MCF 10A (cell line): ENCODE measurements at places on chromosomes 12 and 14. TPM values are rescaled to one million over a fixed set of nuclear protein-coding genes. Genes with fewer than 3 reads are reported as not detected.

The TAS2R8 gene
- not detected in 2 replicates for total RNA-seq

DNA sequence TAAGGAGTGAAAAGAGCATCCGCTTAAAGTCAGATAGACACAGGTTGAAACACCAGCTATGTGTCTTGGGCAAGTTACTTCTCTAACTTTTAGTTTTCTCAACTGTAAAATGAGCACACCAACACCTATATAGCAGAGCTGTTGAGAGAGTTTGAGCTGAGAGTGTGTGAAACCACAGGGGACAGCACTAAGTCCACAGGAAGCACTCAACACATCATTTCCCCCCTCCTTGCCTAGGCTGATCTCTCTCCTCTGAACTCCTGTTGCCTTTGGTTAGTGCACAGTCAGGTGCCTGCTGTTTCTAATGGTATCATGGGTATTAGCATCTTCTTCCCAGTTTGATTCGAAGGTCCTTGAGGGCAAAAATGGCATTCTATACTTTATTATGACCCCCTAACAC, 176.7 kb downstream of the DPF3 start:
- no peaks in the 10 kb centered on the region for H3K27me3 ChIP-seq
- no peak overlapping the region for H3K4me3 ChIP-seq
- no peak for DNase-seq
- H3K36me3 ChIP-seq: no peaks in the 10 kb centered on the region

DNA sequence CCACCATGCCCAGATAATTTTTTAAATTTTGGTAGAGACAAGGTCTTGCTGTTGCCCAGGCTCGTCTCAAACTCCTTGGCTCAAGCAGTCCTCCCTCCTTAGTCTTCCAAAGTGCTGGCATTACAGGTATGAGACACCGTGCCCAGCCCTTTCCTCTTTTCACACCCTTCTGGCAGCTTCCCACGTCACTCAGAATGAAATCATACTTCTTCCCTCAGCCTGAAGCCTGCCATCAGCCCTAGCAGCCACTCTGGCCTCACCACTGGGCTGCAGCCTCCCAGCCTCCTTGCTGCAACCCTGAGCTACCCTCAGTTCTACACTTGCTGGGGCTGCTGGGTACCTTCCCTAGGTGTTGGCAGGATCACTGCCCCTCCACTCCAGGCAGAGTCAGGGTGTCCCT, 18.2 kb downstream of the ANKRD9 start:
- H3K4me1 ChIP-seq: peaks cover 7% of the 10 kb centered on the region
- H3K27ac ChIP-seq: peak overlapping the region; percentile 57
- H3K4me3 ChIP-seq: no peak overlapping the region
- H3K27me3 ChIP-seq: no peaks in the 10 kb centered on the region
- H3K36me3 ChIP-seq: peaks cover 7% of the 10 kb centered on the region
- DNase-seq: peak; percentile 33

GRCh38 chr12:82593143-82593542, 93.6 kb upstream of the TMTC2 start:
- H3K27me3 ChIP-seq: no peaks in the 10 kb centered on the region
- no peak overlapping the region for H3K4me3 ChIP-seq
- H3K36me3 ChIP-seq: no peaks in the 10 kb centered on the region
- no peak for DNase-seq
- H3K27ac ChIP-seq: no peak overlapping the region

- no peaks in the 10 kb centered on the region for H3K27me3 ChIP-seq
- H3K4me1 ChIP-seq: peaks cover 35% of the 10 kb centered on the region
- no peak for DNase-seq
Observed at GRCh38 chr12:124770728-124771127, 92.9 kb downstream of the SCARB1 start.

DNA sequence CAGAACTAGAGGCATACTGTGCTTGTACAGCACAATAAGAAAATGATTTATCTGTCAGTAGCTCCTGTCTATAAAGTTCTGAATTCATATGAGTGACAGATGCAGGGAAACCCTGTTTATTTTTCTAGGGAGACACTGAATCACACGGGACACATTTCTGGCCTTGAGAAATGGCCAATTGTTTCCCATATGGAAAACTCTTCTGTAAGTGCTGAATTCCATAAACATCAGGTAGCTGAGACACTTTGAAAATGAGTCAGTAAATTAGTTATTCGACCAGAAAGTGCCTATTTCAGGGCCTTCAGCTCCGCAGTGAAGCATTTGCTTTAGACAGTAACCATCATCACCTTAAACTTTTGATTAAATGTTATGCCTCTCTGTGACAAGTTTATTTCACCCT, 184.4 kb downstream of the TMEM132D start:
- H3K27ac ChIP-seq: no peak overlapping the region
- peak; percentile 28 for DNase-seq
- no peaks in the 10 kb centered on the region for H3K27me3 ChIP-seq
- H3K4me3 ChIP-seq: no peak overlapping the region

The PRB2 gene
- not detected in 2 replicates for total RNA-seq
